ENCODE measurements at places on chromosomes 2 and 18.

GRCh38 chr2:15158532-15158931, 402.6 kb downstream of the NBAS start:
- no peak for DNase-seq

DNA sequence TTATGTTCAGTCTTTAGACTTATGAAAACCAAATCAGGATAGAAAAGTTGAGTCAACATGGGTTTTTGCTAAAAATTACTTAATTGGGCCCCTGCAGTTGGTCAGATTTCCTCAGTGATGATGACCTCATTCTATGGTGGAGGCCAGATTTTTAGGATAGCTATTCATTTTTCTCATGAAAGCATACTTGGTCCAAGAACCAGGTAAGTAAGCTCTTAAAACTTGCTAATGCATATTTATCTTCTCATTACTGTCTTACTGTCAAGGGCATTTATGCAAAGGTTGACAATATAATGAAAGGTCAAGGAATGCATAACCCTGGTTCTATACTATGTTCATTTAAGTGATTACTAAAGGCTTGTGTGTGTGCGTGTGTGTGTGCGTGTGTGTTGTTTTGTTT, 650.6 kb downstream of the SATB2 start:
- no peak for DNase-seq

DNA sequence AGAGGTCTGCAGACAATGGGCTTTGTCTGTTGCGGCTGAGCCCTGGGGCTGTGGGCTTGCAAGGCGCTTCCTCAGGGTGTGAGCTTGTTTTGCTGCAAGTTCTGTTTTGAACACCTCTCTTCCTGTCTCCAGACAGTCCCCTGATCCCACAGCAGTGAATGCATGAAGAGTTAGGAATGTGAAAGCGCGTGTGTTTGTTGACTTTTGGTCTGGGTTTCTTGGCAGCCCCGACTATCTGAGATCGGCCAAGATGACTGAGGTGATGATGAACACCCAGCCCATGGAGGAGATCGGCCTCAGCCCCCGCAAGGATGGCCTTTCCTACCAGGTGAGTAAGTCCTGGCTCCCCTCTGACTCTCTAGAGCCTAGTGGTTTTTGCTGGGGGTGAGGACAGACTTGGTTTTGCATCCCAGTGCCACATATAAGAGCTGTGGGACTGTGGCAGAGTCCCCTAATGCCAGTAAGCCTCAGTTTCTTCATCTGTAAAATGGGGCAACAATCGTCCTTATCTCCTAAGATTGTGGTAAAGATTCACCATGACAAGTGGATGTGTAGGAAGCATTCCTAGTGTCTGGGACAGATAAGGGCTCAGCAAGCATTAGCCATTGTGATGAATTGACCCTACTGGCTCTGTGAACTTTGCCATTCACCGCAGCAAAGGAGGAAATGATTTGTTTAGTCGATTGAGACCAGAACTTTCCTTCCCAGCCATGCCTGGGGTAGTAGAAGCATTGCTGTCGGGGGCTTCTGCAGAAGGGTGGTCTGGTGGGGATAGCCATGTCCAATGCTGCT, 3.0 kb downstream of the LBH start:
- no peak for DNase-seq

DNA sequence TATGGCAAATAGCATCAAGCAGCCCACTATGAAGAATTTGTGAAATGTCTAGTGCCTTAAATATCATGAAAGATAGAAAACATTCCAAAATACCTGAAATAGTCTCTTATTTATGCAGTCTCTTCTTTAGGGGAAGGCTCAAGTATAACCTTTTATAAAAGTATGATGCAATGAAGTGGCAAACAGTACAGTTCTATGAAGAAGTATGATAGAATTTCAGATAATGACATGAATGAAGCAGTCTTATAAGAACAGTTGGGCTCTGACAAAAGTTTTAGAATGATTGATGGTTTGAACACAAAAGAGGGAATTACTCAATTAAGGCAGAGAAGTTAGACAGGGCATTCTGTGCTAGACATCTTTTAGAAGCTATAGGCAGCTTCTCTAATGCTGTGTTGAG, 1791.8 kb upstream of the PIK3C3 start:
- no peak for DNase-seq

- no peak for DNase-seq
Measured at GRCh38 chr2:225004597-225004996, 37.7 kb downstream of the DOCK10 start.

DNA sequence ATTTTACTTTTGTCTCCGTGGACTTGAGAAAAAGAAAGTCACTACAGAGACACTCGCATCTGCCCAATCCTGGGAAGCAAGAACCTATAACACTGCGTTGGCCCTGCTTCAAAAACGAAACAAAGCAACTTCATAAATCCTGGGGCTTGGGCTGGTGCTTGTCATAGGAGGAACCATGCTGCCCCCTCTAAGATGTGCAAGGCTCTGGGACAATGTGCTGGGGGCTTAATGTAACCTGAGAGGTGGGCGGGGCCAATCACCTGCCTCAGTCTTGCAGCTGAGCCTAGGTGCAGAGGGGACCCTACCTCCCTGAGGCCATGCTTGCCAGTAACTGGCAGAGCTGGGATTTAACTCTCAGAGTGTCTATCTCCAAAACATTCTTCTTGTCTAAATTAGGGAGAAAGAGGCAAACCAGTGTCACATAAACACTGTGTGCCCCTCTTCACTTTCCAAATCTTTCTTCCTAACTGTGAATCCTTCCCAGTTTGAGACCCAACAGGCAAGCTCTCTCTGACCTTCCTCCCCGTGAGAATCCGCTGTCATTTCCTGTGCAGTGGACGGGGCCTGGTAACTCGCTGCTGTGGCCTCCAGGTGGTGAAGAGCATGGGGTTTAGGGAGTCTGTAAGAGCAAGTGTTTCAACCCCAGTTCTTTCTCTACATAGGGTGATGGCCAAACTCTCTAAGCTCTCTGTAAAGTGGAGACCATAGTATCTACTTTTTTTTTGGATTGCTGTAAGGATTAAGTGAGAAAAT, 115.1 kb downstream of the ACKR3 start:
- no peak for DNase-seq

DNA sequence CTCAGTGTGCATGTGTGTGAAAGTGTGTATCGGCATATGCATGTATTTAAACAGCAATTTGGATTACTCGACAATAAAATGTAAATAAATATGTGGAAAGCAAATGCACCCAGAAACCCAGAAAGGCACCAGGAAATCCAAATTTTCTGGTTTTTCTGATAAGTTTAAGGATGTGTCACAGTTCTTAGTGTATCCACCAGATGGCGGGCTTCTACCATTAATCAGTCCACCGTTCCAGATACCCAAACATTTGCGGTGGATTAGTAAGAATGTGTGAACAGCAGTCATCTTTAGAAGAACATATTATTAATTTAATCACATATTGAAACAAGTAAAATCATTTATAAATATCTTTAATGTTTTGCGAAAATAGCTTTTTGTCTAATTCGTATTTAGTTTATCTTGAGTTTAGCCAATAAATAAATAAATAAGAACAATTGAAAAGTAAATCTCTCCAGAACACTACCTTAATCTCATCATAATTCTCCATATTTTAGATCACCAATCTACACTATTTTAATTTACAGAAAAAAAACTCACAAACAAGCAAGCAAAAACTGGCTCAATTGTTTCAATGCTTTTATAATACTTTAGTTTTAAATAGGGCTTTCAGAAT, 298.9 kb downstream of the DSEL start:
- peak; percentile 35 for DNase-seq

Measured in Panc1 (cell line).